Kidney (tissue), 22 donors: ENCODE measurements at places on chromosomes 2 and 18. TPM values are rescaled to one million over a fixed set of nuclear protein-coding genes. Genes with fewer than 3 reads are reported as not detected.

Gene SERPINB13
- not detected for polyA plus RNA-seq

Gene VAMP8
- 604 TPM for polyA plus RNA-seq

Gene NR4A2
- 3.1 TPM for polyA plus RNA-seq

Gene ERBB4
- polyA plus RNA-seq, result 3.9 TPM

Gene IL36A
- polyA plus RNA-seq, result not detected

Gene ARHGAP15
- 5.7 TPM for polyA plus RNA-seq

Gene VAMP5
- polyA plus RNA-seq, result 145 TPM

DNA sequence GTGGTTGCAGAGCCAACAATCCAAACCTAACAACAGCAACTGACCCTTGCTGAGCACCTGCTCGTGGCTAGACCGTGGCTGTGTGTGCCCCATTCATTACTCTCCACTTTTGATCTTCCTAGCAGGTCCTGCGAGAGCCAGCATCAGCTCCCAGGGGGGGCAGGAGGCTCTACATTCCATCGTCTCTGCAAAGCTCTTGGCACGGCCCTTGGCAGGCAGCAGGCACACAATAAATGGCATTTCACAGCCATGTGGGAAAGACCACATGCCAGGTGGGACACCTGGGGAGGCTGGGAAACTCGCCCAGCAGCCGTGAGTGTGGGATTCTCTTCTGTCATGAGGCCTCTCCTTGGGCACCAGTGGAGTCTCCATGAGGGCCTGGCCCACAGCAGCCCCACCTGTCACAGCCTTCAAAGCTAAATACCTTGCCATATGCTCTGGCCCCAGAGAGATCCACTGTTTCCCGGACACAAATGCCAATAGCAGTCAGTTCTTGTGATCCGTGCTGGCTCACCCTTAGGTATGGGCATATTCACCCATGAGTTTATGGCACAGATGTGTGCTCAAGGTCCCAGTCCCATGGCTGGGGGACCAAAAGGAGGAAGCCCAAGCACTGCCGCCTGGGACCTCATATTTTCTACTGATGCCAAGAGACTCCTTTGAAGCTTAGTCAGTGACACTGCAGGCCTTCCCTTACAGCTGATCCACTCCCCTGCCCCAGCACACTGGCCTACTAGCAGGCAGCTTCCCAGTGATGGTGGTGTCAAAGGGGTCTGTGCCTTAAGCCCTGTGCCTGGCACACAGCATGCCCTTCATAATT, 6.8 kb upstream of the TEX51 start:
- DNase-seq, result no peak

DNA sequence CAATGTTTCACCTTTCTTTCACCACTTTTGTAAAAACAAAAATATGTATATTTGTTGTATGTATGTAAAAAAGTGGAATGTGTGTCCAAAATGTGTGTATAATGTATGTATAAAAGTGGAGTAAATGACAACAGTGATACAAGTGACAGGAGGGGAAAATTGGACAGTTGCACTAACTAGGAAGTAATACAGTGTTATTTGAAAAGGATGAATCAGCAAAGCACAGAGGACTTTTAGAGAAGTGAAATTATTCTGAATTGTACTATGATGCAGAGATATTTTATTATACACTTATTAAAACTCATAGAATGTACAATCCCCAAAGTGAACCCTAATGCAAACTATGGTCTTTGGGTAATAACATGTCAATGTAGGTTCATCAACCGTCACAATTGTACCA, 331.3 kb upstream of the CNTNAP5 start:
- no peak for DNase-seq

GRCh38 chr18:56003009-56003719, 415.2 kb upstream of the TCF4 start:
- no peak for DNase-seq

GRCh38 chr2:1798115-1798784, 53.9 kb upstream of the PXDN start:
- no peak for DNase-seq

- no peak for DNase-seq
Observed at GRCh38 chr2:187078297-187078696, 229.3 kb upstream of the ZSWIM2 start.

DNA sequence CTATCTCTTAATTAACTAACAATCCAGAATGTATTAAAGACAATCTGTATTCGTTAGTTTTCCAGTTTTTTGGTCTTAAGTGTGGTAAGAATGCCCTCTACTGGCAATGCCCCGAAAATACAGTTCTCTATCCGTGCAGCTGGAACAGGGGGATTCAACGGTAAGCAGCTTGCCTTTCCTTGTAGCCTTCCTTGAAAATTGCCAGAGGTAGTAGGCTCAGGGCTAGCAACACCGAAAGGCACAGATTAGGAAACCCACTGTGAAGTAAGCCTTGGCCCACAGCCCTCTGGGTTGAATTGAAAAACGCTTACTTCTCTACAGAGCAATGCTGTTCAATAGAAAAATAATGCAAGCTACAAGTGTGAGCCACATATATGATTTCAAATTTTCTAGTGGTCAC, 17.1 kb upstream of the VPS4B start:
- DNase-seq, result peak; percentile 80

DNA sequence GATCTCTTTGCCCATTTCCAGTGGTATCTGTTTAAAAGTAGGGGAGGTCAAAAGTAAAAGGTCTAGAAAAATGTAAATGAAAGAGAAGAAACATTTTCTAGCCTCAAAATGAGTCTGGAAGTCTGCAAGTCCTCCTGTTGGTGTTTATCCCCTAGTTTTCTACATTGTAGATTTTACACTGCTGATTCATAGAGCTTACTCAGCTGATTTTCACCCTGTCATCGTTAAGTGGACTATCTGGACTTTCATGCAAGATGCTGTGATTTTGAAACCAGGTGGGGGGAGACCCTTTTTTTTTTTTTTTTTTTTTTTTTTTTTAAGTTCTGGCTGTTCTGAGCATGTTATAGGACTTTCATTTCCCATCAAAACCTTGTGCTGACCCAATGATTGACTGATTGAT, 10.3 kb downstream of the HOXD3 start:
- no peak for DNase-seq

DNA sequence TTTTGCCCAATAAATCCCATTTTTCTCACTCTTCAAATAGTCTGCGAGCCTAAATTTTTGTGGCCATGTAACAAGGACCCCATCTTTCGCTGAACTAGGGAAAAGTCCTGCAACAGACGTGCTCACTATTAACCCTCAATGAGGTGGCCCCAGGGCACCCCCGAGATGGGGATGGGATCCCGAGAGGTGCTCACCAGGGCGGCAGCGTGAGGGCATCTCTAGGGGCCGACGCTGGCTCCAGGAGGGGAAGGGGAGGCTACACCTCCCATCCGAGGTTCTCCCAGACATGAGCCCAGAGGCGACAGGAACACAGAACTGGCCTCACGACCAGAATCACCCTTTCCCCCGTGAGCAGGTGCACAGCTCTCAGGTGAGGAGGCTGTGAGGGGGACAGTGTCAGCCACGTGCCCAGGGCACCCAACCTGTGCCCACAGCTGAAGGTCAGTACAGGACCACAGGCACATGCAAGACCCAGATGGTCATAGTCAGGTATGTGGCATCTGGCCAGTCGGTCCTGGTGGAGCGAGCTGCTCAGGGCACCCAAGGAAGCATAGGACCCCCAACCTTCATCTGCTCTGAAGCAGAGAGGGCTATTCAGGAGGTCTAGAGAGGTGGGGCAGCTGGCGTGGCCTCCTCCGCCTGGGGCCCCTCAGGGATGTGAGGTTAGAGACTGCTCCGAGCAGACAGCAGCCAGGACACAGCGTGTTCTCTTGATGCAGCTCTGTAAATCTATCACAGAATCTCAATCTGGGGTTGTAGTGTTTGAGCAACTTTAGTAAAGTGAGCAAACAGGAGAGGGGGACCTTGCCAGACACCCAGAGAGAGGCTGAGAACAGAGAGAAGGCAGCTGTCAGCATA, 62.8 kb downstream of the PXDN start:
- DNase-seq, result no peak

- DNase-seq, result no peak
Observed at GRCh38 chr2:238238311-238238765, 1.5 kb downstream of the HES6 start.

DNA sequence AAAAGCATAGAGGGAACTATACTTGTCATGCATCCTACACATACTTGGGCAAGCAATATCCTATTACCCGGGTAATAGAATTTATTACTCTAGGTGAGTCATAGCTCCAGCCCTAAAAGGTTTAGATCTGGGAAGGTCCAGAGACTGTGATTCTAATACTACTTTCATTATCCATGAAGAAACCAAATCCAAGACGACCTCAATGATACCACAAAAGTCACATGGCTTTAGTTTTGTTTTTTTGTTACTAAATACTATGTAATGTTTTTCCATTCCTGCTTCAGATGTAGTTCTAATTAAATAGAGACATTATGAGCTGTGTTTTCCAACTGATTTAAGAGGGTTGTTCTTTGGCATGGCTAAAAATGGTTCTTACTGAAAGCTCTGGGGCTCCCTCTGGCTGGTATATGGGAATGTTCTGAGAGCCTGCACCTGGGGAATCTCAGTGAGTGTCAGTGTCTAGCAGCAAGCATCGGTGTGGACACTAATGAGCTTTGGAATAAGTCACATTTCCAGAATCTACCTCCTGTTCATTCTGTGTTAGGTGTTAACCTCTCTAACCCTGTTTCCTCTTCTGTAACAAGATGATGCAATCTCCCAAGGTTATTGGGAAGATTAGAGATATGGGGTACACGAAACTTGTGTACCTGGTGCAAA, 20.5 kb upstream of the IL1RL2 start:
- peak; percentile 72 for DNase-seq

DNA sequence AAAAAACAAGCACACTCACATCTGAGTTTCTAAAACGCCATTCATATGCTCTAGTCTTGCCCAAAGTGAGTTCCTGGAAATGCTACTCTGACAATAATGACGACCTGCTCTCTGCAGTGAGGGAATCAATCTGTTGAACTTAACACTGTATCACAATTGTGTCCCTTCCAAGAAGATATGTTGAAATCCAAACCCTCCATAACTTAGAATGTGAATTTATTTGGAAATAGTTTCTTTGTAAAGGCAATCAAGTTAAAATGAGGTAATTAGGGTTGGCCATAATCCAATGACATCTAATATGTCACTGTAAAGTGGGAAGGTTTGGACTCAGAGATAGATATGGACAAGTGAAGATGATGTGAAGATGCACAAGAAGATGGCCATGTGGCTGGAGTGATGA, 264.5 kb downstream of the CD226 start:
- no peak for DNase-seq

DNA sequence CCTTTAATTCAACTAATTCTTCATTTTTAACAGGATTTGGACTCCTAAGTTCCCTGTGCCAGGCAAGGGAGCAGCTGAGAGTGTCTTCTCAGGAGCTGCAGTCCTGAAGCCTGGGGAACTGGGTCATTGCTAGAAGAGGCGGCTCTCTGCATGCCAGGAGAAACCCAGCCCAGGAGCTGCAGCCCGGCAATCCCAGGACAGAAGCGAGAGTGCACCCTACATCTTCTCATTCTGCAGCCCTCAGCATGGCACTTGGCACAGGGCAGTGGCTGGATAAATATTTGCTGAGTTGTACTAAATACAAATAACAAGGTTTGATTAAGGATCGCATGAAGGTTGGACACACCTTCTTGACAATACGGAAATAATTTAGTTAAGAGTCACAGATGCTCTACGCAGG, 244.9 kb upstream of the PXDN start:
- no peak for DNase-seq

- DNase-seq, result no peak
Observed at GRCh38 chr2:225512876-225513540, 113.5 kb downstream of the NYAP2 start.

DNA sequence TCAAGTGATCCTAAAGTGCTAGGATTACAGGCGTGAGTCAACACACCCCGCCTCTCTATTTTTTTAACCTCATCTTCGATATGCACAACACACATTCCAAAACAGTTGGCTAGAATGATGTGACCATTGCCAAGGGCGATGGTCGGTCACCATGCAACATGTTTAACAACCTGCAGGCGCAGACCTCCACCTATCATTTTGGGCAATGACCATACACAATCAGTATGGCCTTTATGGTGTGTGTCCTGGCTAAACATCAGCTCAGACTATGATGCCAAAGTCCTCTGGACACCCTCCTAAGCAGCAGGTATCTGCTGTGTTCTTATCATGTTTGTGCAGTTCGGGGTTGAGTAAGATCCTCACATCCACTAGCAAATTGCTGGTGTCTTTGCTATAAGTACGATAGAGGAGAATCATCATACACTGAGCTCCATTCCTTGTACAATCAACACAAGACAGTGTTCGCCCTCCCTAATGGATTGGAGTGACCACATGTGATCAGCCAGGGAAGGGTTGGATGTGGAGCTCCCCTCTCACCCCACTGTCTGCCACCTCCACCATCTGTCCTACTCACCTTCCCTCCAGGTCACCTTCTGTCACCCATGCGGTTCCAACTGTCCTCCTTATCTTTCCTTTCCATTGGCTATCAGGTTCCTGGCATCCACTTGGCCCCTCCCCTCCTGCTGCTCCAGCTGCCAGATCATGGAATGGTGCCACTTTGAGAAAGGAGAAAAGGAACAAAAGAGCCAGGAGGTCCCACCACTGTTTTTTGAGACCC, 7.9 kb upstream of the RNF152 start:
- DNase-seq, result no peak

DNA sequence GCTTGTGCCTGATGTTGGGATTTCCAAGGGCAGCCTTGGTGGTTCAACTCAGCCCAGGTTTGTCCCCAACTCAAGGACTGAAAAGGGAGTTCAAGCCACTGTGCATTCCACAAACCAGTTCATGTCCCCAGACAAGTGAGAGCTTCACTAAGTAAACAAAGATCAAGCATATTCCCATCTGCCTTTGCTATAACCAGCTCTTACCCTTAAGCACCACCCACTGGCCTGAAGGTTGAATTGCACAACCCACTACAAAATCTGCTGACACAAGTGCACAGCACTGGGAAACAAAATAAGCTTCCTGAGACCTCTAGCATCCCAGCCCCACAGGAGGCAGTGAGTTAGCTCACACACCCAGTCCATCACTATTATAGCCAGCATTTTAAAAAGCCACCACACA, 516.7 kb downstream of the NR4A2 start:
- DNase-seq, result no peak

DNA sequence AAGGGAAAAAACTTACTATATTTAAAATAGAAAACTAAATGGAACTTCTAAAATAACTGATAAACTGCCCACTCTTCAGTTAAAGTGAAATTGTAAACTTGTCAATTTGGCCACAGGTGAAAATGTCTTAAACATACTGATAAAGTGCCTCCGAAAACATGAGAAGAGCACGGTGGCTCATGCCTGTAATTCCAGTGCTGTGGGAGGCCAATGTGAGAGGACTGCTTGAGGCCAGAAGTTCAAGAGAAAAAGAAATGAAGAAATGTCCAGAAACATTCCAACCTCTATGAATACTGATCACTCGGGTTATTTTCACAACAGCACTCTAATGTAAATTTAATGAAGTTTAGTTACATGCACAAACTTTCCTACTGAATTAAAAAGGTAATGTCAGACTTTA, 63.4 kb upstream of the DNER start:
- no peak for DNase-seq
